ENCODE measurements at places on chromosomes 1 and 21.

GRCh38 chr1:48469616-48470480, 2.2 kb downstream of the SPATA6 start:
- DNase-seq: peak; percentile 45

GRCh38 chr21:41418956-41419680, 6.9 kb upstream of the MX1 start:
- no peak for DNase-seq

DNA sequence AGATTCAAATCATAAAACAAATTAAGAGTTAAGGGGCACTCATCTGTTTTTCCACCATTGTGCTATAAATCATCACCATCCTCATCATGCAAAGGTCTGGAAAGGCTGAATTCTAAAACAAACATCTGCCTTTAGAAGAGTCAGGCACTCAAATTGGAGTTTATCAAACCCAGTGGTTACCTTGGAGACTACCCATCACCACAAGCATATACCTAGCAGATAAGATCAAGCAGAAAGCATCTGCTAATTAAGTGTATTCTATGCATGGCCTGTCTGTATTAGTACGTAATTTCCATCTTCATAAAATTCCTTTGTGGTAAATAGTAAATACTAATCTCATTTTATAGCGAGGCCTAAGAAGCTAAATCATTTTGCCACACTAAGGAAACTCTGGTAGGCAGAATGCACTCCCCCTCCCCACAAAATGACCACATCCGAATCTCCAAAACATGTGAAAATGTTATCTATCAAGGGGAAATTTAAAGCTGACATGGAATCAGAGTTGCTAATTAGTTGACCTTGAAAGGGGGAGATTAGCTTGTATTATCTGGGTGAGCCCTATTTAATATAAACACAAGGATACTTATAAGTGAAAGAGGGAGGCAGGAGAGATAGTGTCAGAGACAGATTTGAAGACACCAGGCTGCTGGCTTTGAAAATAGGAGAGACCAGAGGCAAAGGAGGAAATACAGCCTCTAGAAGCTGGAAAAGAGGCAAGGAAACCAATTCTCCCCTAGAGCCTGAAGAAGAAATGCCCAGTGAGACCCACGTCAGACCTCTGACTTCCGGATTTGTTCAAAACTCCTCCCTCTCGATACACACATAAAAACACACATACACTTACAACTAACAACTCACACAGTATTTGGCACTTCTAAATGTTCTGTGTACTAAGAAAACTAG, 23.2 kb downstream of the ARID4B start:
- no peak for DNase-seq

- no peak for DNase-seq
These were observed 11.3 kb downstream of the SPATC1L start for GRCh38 chr21:46172863-46173528.

GRCh38 chr1:169514566-169515270, 29.0 kb upstream of the SLC19A2 start:
- peak; percentile 40 for DNase-seq

DNA sequence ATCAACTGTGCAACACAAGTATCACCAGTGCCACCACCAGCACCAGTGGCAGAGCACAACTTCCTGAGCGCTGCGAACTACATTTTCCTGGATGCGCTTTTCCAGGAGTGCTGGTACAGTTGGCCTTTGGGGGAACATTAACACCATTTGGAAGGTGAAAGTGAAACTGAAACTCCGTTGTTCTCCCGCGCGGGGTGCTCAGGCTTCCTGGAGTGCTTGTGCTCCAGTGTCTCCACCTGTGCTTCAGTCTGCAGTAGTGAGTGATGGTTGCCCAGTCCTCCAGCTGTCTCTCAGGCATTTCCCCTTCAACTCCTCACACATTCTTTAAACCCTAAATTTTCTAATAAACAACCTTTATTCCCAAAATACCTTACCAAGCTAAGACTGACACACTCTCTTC, 187.8 kb downstream of the LRRIQ3 start:
- DNase-seq: no peak

GRCh38 chr21:41242238-41242829, 74.3 kb upstream of the FAM3B start:
- DNase-seq: no peak

DNA sequence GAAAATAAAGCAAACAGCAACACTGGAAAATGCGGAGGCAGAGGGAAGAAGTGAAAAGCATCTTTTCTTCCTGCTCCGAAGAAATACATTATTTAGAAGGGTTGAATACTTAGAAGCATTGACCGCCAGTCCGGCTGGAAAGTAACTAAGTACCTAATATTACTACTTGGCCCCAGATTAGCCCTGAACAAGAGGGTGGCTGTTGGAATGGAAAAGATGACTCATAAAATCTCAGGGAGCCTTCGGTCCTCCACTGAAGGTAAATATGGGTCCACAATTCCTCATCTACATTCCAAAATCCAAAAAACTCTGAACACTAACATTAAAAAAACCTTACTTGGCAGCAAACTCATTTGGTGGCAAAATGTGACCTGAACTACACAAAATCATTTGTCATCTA, 40.1 kb downstream of the BCAR3 start:
- no peak for DNase-seq

GRCh38 chr1:235063068-235063765, 65.4 kb downstream of the TOMM20 start:
- DNase-seq: no peak

GRCh38 chr1:191575180-191575579, 583.1 kb upstream of the RGS18 start:
- DNase-seq: no peak

DNA sequence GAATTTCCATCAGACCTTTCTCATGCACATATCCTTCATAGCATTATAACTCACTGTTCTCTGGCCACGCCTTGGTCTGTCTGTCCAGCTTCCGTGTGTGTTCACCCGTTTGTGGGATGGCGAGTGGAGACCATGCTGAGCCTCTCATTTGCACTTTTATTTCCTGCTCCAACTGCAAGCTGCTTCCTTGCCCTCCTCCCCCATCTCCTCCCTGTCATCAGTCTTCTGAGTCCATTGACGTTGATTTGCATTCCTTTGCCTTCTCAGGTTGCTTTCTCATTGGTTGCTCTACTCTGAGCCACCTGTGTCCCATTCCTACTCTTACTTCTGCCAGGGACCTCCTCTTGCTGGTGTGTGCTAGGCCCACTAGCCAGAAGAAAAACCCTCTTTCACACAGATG, 146.4 kb downstream of the NOS1AP start:
- peak; percentile 9 for DNase-seq

- DNase-seq: no peak
These were observed 4.8 kb upstream of the TFF3 start for GRCh38 chr21:42319851-42320572.

Data from epithelial cell of esophagus (primary cell).